Prostate gland (tissue), 2 donors: ENCODE measurements at places on chromosomes 11 and 22. TPM values are rescaled to one million over a fixed set of nuclear protein-coding genes. Genes with fewer than 3 reads are reported as not detected.
A peak's percentile ranks its signal among the peaks of the same experiment; 100 is the strongest.

DNA sequence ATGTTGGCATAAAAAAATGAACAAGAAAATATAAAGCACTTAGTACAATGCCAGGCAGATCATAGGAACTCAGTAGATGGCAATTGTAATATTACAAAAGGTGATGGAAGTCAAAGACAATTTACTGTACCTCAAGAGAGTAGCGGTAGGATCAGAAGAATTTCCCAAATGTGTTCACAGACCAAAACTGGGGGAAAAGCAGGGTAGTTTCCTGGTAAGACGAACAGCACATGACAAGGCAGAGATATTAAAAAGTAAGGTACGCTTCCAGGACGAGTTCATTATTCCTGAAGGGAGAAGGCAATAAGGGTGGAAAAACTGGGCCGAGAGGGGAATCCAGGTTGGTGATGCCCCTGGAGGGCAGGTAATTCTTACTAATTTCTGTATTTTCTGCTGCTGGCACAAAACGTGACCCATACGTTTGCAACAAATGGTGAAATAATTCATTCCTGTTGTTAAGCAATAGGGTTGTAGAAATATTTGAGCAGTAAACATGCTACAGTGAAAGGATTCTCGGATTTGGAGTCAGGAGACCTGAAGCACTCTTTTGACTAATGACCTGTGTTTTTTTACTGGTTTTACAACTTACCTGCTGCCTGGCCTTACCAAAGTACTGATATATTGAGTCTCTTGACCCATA lies 786 bp upstream of the ANKRD42 start:
- DNase-seq = no peak
- peak overlapping the region; percentile 49 for H3K4me3 ChIP-seq
- peak overlapping the region; percentile 85 for H3K27ac ChIP-seq
- H3K4me1 ChIP-seq = peaks cover 10% of the 10 kb centered on the region
- H3K27me3 ChIP-seq = no peaks in the 10 kb centered on the region

Gene GLYATL1
- 4.0 TPM for total RNA-seq

Gene SYT13
- 4.8 TPM for total RNA-seq

Gene DEPDC7
- total RNA-seq = 2.6 TPM
